ENCODE measurements at places on chromosomes 2 and 18.

- DNase-seq = no peak
These were observed 1.4 kb upstream of the SLC20A1 start for GRCh38 chr2:112644155-112644932.

DNA sequence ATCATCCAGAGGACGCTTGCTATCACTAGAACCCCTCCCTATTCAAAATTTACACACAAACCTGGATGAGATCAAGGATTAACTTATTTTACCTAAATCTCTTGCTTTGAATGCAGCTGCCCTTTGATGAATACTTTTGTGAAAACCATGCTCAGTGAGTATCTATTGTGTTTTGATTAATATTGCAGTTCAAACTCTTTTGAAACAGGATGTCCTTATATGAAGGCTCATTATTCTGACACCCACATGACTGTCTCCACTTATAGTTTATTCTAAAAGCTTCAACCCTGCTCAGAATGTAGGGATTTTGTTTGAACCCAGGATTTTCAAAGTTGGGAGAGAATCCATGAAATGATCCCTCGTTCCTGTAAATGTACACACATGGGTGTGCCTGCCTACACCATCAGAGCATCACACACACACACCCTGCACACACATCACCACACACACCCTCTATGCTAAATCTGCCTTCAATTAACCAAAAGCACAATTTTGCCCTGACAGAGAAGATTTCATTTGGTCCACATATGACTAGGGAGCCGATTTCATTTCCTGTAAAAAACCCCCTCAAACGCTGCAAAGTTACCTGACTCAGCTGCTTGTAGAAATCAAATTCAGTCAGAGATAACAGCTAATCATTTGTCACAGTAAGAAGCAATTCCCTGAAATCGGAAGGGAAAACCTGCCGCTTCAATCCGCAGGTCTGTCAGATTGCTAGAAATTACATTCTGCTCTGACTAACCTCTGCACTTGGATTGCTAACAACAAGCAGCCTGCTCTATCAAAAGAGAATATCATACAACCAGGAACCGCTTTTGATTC is 65.2 kb downstream of the ZEB2 start:
- peak; percentile 63 for DNase-seq

- no peak for DNase-seq
These were observed 7.1 kb upstream of the CERS6 start for GRCh38 chr2:168448980-168449379.

GRCh38 chr18:14086458-14087231 is 45.6 kb downstream of the ZNF519 start:
- DNase-seq = no peak

- no peak for DNase-seq
These were observed 228.6 kb upstream of the CHST9 start for GRCh38 chr18:27413495-27414401.

DNA sequence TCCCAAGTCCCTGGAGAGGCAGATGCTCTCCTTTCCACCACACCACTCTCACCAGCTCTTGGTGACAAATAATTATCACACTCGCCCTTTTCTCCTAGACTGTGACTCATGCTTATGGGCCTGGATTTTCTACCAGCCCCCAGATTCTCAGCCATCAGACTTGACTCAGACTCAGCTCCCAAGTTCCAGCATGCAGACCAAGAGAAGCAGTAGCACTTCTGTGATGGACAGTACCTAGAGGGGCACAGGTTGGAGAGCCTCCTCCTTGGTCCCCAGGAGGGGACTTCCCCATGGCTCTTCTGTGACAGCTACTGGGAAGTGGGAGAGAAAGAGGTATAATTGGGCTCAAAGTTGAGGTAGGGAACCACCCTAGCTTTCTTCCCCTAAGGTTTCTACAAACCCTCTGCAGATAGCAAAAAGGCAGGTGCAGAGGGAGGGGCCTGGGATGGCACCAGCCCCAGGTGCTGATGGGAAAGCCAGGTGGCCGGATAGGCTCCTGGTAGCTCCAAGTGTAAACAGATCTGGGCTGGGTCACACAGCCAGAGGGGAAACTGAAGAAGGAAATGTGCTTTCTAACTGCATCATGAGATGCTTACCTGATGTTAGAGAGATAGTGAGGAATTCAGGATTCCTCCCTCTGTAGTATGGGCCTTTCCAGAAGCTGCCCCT is 4.1 kb downstream of the TCF23 start:
- no peak for DNase-seq

DNA sequence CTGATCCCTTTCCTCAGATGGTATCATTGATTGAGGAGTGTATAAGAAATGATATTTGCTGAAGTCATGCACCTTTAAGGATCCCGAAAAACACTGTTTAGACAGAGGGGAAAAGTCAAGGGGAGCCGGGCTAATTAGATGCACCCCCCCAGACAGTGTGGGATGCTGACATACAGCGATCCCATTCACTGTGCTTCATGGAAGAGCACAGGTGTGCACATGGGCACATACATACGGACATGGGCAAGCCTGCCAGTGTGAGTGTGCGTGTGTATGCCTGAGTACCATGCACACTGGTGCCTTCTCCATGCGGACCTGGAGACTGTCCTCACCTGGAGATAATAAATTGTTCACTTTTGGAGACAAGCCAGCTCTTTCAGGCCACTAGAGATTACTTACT is 22.6 kb downstream of the MEIS1 start:
- no peak for DNase-seq

DNA sequence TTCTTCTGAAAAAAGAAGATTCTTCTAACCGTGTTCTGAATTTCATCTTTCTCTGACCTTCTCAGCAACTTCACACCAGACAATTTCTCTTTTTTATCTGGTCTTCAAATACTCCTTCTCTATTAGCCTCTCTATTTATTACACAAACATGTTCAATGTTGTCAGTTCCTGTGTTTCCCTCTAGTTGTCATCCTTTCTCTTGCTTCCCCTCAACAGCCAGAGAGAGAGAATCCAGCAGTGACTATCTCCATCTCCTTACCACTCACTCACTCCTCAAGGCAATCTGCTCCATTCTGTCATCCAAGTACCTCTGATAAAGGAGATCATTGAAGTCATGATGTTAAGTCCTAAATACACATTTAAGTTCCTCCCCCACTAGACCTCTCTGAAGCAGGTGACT is 491.9 kb upstream of the CHAC2 start:
- DNase-seq = no peak

GRCh38 chr2:230225486-230225885 is at the start of gene SP140:
TSS of gene SP140 (plus strand) at chr2:230225736. CDS start at chr2:230225845, 109 bp downstream.
- peak; percentile 82 for DNase-seq

DNA sequence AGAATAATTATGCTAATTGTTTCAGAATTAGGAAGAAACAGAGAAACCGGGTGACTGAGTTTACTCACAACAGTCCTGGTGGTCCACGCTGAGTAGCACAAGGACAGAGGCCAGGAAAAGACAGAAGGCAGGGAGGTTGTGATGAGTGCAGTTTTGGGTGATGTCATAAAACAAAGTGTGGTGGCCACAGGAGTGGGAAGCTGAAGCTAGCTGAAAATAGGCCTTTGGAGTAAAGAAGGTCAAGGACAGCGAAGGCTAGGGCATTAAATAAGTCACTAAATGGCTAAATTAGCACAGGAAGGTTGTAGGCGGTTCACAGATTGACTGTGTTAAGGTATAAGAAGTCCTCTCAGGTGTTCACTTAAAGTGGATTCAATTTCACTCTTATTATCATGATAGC is 120.9 kb upstream of the TTN start:
- no peak for DNase-seq
